Tibial nerve (tissue), 4 donors: ENCODE measurements at places on chromosomes 16 and 17. TPM values are rescaled to one million over a fixed set of nuclear protein-coding genes. Genes with fewer than 3 reads are reported as not detected.

ATP2C2 gene
- not detected for total RNA-seq

TIMP2 gene
- total RNA-seq: 456 TPM

AGRP gene
- not detected for total RNA-seq

SLC13A2 gene
- not detected for total RNA-seq

SREBF1 gene
- total RNA-seq: 253 TPM

CDC6 gene
- total RNA-seq: 0.44 TPM

- H3K27ac ChIP-seq: no peak overlapping the region
- no peaks in the 10 kb centered on the region for H3K36me3 ChIP-seq
- H3K27me3 ChIP-seq: no peaks in the 10 kb centered on the region
- H3K4me1 ChIP-seq: no peaks in the 10 kb centered on the region
- no peak for DNase-seq
Observed at GRCh38 chr16:85486256-85486915, 126.7 kb upstream of the GSE1 start.

GRCh38 chr17:46853896-46854444 is 2.6 kb downstream of the WNT9B start:
- DNase-seq: no peak
- H3K27ac ChIP-seq: no peak overlapping the region
- H3K4me3 ChIP-seq: no peak overlapping the region
- H3K4me1 ChIP-seq: no peaks in the 10 kb centered on the region

DNA sequence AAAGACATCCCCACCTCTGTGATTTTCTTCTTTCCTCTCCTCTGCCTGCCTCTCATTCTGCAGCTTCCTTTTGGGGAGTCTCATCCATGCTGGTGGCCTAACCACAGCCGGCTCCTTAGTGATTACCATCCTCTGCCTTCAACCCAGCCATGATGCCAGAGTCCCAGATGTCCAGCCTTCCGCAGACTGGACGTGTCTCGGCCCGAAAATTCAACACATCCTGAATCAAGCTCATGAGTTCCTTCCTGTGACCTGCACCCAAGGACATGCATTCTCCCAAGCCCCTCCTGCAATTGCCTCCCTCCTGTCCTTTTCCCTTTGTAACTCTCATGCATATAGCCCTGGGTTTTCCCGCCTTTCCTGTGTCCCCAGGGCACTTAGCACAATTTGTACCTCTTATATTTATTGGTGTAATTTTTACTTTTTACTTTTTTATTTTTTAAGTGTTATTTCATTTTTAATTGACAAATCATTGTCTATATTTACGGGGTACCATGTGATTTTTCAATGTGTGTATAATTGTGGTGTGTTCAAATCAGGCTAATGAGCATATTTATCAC is 1.2 kb upstream of the SLC13A5 start:
- no peaks in the 10 kb centered on the region for H3K4me1 ChIP-seq
- peaks cover 42% of the 10 kb centered on the region for H3K27me3 ChIP-seq
- H3K36me3 ChIP-seq: no peaks in the 10 kb centered on the region
- no peak overlapping the region for H3K27ac ChIP-seq

- DNase-seq: peak; percentile 57
- no peaks in the 10 kb centered on the region for H3K36me3 ChIP-seq
- H3K4me3 ChIP-seq: no peak overlapping the region
Observed at GRCh38 chr17:41962768-41963434, 3.7 kb upstream of the CNP start.

DNA sequence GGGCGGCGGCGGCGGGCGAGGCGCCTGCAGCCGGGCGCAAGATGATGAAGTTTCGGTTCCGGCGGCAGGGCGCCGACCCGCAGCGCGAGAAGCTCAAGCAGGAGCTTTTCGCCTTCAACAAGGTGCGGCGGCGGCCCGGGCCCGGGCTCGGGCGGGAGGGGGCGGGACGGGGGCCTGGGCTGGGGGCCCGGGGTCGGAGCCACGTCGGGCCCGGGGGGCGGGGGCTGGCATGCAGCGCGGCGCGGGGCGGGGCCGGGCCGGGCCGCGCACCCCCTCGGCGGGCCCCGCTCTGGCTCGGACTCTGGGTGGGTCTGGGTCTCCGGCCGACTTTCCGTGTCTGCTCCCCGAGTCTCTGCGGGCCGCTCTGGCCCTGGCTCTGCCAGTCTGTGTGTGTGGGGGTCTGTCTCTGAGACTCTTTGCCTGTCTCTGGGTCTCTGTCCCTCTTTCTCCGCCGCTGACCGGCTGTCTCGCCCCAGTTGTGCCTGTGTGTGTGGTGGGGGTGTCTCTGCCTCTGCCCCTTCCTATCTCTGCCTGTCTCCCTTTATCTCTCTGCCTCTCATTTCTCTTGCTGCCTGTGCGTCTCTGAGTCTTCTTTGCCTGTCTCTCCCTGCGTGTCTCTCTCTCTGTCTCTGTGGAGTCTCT is 328 bp downstream of the LLGL1 start:
- H3K4me3 ChIP-seq: peak overlapping the region; percentile 47
- no peaks in the 10 kb centered on the region for H3K27me3 ChIP-seq
- H3K27ac ChIP-seq: peak overlapping the region; percentile 60
- no peak for DNase-seq

GRCh38 chr16:79128706-79129105 is 471.8 kb downstream of the MAF start:
- no peak for DNase-seq
- no peak overlapping the region for H3K27ac ChIP-seq
- no peaks in the 10 kb centered on the region for H3K27me3 ChIP-seq
- H3K4me3 ChIP-seq: no peak overlapping the region
- peaks cover 26% of the 10 kb centered on the region for H3K4me1 ChIP-seq

GRCh38 chr17:78568494-78569115 is 8.6 kb downstream of the DNAH17 start:
- H3K27ac ChIP-seq: no peak overlapping the region
- DNase-seq: no peak
- H3K4me1 ChIP-seq: no peaks in the 10 kb centered on the region
- no peak overlapping the region for H3K4me3 ChIP-seq

DNA sequence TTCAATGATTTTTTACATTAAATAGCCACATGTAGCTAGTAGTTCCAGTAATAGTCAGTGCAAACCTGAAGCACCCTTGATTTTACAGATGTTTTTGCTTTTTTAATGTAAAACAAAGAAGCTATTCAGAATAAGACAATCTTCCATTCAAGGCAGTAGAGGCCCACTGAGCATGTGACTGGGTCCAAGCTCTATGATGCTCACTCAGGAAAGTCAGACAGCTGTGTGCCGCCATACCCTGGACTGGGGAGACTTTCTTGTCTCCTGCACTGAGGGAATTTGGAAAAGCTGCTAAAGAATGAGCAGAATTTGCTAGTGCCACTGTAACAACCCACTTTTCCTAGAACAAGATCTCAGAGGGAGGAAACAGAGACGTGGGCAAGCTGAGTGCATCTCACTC is 11.5 kb downstream of the CENPN start:
- no peaks in the 10 kb centered on the region for H3K4me1 ChIP-seq
- H3K36me3 ChIP-seq: peaks cover 31% of the 10 kb centered on the region

DNA sequence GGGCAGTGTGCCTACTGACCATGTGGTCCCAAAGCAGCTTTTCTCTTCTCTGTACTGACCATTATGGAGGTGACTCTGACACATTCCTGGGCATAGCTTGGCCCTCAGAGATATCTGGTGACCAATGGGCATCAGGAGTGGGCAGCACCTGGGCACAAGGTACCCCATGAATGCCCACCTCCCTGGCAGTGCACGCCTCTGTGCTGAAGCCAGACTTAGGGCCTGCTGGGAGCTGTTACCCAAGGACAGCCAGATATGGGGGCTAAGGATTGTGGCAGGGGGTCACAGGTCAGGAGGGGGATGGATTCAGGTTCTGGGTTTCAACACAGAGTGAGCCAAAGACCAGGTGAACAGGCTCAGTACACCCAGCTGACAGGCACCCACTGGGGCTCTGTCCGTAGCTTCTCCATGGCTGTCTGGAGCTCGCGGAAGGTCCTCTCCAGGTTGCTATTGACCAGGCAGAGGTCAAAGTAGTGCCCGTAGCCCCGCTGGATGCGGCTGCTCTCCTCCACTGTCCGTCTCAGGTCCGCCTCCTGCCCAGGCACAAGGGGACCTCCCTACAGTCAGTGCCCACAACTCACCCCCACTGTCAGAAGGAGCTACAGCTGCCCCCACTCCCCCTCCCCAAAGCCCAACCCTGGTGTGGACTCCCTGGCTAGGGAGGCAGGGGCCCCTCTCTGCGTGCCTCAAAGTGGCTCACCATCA is 29.7 kb downstream of the MPP2 start:
- H3K27ac ChIP-seq: no peak overlapping the region
- H3K36me3 ChIP-seq: no peaks in the 10 kb centered on the region
- H3K4me3 ChIP-seq: no peak overlapping the region
- DNase-seq: no peak

DNA sequence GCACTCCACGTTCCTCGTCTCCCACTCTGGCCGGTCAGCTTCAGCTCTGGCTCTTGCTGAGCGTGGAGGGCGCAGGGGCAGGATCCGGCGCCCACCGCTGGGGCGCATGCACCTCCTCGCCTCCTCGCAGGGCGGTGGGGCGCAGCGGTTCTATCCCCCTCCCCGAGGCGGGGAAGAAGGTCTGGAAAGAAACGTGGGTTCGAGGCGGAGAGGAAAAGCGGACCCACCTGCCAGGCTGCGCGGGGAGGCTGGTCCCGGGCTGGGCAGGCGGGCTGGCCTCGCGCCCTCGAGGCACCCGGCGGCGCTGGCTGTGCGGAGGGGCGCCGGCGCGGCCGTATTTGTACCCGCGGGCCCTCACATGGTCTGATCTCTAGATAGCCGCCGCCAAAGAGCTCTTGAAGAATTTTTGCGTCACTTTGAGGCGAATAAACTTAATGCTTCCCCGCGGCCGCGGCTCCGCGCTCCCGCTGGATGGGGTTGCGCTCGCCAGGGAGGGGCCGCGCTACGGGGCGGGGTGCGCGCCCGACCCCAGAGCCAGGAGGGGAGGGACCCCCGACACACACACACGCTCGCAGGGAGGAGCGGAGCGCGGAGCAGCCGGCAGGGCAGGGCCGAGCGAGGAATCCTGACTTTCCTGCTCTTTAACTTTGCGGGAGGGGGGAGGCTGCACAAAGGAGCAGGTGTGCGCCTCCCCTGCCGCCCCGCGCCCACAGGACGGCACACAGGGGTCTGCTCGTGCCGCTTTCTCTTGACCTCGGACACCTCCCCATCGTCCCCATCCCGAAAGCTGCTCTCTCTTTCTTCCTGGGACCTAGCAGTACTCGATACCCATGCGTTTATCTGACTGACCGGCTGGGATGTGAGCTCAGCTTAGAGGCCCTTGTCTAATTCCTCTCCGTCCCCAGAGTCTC is at the start of gene SLC6A4:
Gene SLC6A4 (minus strand): TSS at position 312 of the 911 bp plus-strand sequence. CDS start 13,739 bp downstream, outside the sequence.
- H3K4me1 ChIP-seq: peaks cover 30% of the 10 kb centered on the region
- peak within 1 kb of the TSS; percentile 35 for H3K4me3 ChIP-seq
- H3K36me3 ChIP-seq: no peaks in the 10 kb centered on the region
- DNase-seq: no peak
- no peak within 1 kb of the TSS for H3K27ac ChIP-seq

- no peaks in the 10 kb centered on the region for H3K36me3 ChIP-seq
- DNase-seq: no peak
- H3K27me3 ChIP-seq: no peaks in the 10 kb centered on the region
- no peak overlapping the region for H3K27ac ChIP-seq
- H3K4me1 ChIP-seq: peaks cover 62% of the 10 kb centered on the region
Observed at GRCh38 chr17:79988185-79988971, 47.3 kb downstream of the TBC1D16 start.

DNA sequence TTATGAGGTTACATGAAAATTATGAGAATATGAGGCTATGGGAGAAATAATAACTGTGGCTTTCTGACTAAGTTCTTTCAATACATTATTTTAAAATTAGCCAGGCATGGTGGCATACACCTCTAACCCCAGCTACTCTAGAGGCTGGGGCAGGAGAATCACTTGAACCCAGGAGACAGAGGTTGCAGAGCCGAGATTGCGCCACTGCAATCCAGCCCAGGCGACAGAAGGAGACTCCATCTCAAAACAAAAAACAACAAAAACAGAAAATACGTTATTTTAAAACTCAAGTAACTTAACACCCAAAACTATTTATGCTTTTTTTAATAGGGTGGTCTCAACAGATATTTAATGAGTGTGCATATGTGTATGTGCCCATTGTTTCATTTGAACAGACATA is 2.4 kb upstream of the RFFL start:
- H3K4me3 ChIP-seq: no peak overlapping the region
- no peaks in the 10 kb centered on the region for H3K36me3 ChIP-seq
- no peak overlapping the region for H3K27ac ChIP-seq
- DNase-seq: no peak
- H3K27me3 ChIP-seq: no peaks in the 10 kb centered on the region

- DNase-seq: no peak
- H3K36me3 ChIP-seq: no peaks in the 10 kb centered on the region
- peak overlapping the region; percentile 91 for H3K4me3 ChIP-seq
- H3K27me3 ChIP-seq: no peaks in the 10 kb centered on the region
- H3K4me1 ChIP-seq: peaks cover 28% of the 10 kb centered on the region
Observed at GRCh38 chr17:79075861-79076406, 1.3 kb downstream of the ENGASE start.

DNA sequence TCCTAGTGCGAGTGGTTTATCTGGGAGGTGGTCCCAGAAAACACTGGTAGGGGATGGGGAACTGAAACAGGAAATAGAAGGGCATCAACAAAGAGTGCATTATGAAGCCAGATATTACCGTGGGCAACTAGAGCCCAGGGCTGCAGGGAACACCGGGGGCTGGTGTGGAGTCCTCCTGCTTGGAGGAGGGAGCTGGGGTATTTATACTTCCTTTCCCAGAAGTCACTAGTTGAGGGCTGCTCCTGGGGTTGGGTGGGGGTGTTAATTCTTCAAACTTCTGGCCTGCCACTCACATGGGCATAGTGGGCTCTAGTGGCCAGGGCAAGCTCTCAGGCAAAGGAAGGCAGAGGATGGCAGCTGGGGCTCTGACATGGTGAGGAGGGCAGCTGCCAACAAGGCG is 14.7 kb downstream of the LAT start:
- no peak for DNase-seq
- H3K4me1 ChIP-seq: no peaks in the 10 kb centered on the region
- no peaks in the 10 kb centered on the region for H3K27me3 ChIP-seq
- H3K27ac ChIP-seq: no peak overlapping the region
- H3K4me3 ChIP-seq: no peak overlapping the region

DNA sequence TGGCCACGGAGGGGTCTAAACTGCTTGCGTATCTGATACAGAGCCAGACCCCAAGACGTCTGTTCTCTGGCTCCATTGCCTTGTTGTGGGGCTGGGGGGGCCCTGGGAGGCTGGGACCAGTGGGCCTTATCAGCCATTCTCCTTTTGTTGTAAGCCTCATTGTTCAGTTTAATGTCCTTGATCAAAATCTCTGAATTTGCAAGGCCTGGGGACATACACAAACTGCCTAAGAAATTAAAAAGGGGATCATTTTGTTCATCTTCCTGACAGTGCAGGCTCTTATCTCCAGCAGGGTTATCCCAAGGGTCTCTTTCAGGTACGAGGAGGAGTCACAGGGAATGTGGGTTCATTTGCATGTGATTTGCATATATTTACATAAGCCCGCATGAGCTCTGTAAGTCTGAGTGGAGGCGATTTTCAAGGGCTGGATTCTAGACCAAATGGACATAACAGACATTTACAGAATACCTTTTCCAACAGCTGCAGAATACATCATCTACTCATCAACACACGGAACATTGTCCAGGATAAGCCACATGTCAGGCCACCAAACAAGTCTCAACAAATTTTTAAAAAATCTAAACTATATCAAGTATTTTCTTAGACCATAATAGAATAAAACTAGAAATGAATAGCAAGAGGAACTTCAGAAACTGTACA is 269.8 kb downstream of the RBFOX1 start:
- DNase-seq: no peak
- no peaks in the 10 kb centered on the region for H3K27me3 ChIP-seq
- H3K4me3 ChIP-seq: no peak overlapping the region
- no peak overlapping the region for H3K27ac ChIP-seq
- H3K4me1 ChIP-seq: no peaks in the 10 kb centered on the region

- no peaks in the 10 kb centered on the region for H3K36me3 ChIP-seq
- H3K4me3 ChIP-seq: no peak overlapping the region
- no peaks in the 10 kb centered on the region for H3K4me1 ChIP-seq
Observed at GRCh38 chr17:79651266-79651665, 40.4 kb upstream of the RBFOX3 start.
